ENCODE measurements at places on chromosomes 1 and 21.

GRCh38 chr1:238647877-238648276, 738.5 kb upstream of the CHRM3 start:
- no peaks in the 10 kb centered on the region for H3K27me3 ChIP-seq
- H3K4me1 ChIP-seq, result no peaks in the 10 kb centered on the region
- no peaks in the 10 kb centered on the region for H3K36me3 ChIP-seq
- no peak overlapping the region for H3K27ac ChIP-seq
- no peak overlapping the region for H3K4me3 ChIP-seq
- no peak for DNase-seq

GRCh38 chr1:150869683-150870082, 6.7 kb downstream of the ARNT start:
- peaks cover 15% of the 10 kb centered on the region for H3K36me3 ChIP-seq
- no peak overlapping the region for H3K27ac ChIP-seq
- peaks cover 11% of the 10 kb centered on the region for H3K4me1 ChIP-seq
- H3K4me3 ChIP-seq, result no peak overlapping the region
- peak; percentile 13 for DNase-seq
- H3K27me3 ChIP-seq, result no peaks in the 10 kb centered on the region

DNA sequence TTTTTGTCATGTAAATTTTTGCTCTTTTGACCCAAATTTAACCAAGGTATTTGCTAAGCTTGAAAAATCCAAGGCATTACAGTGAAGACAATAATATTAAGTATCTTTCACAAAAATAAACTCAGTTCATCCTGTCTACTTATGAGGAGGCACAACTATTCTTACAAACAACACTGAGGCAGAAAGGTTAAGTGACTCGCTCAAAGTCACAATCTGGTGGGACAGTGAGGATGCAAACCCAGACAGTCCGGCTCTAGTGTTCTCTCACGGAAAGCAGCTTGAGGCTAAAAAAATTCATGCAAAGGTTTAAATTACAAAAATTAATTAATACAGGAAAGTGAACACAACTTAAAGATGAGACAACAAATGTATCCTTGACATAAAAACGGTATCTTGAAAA, 125.3 kb downstream of the SIPA1L2 start:
- no peaks in the 10 kb centered on the region for H3K27me3 ChIP-seq
- no peaks in the 10 kb centered on the region for H3K4me1 ChIP-seq
- no peak overlapping the region for H3K4me3 ChIP-seq
- no peak for DNase-seq
- no peak overlapping the region for H3K27ac ChIP-seq
- no peaks in the 10 kb centered on the region for H3K36me3 ChIP-seq

GRCh38 chr1:81155131-81155530, 645.6 kb upstream of the ADGRL2 start:
- H3K27ac ChIP-seq, result no peak overlapping the region
- H3K27me3 ChIP-seq, result no peaks in the 10 kb centered on the region
- H3K4me3 ChIP-seq, result no peak overlapping the region

DNA sequence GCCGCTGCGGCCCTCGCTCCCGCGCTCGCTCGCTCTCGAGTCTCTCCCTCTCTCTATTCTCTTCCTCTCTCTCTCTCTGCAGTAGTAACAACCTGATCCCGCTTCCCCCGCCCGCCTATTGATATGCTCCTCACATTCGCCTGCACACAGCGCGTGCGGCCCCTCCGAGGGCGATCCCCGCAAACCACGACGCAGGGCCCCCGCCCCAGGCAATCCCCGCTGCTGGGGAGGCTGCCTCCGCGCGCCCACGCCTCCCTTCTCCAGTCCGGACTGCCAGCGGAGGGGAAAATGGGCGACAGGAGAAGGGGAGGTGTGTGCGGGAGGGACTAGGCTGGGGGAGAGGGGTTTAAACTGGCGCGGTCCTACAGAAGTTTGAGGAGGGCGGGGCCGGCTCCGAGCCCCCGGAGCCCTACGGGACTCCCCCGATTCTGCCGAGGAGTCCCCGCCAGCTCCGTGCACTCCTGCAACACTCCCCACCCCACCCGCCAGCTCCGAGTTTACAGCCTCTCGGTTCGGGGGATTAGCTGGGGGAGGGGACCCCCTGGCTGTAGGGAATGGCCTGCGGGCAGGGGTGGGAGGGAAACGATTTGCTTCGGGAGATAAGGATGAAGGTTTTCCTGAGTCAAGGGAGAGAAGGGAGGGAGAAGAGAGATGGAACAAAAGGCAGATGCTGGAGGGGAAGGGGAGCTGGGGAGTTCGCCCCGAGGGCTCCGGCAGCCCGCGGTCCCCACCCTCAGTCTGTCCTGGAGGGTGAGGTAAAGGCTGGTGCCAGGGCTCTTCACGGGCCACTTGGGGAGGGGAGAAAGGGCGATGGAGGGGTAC, 66.6 kb downstream of the SYT2 start:
- peaks cover 74% of the 10 kb centered on the region for H3K27me3 ChIP-seq
- peaks cover 33% of the 10 kb centered on the region for H3K4me1 ChIP-seq
- H3K27ac ChIP-seq, result no peak overlapping the region
- H3K36me3 ChIP-seq, result no peaks in the 10 kb centered on the region
- no peak for DNase-seq

GRCh38 chr21:41653954-41654491, 112.8 kb downstream of the RIPK4 start:
- H3K27me3 ChIP-seq, result no peaks in the 10 kb centered on the region
- H3K36me3 ChIP-seq, result no peaks in the 10 kb centered on the region
- no peak for DNase-seq
- no peaks in the 10 kb centered on the region for H3K4me1 ChIP-seq
- no peak overlapping the region for H3K4me3 ChIP-seq
- H3K27ac ChIP-seq, result no peak overlapping the region

DNA sequence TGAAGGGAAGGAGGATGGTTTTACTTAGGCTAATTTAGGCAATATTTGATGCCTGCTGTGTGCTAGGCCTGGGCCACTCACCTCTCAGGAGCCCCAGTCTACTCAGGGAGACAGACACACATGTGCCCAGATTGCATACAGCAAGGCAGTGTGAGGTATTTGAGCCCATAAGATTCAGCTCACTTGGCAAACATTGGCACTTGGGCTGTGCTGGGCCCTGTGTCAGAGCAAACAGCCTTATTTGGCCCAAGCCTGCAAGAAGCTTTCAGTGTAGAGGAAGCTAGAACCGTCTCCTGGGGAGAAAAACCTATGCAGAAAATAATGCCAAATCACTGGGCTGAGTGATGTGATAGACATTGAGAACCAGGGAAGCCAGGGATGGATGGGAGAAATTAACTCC, 3.9 kb upstream of the SYNC start:
- peaks cover 14% of the 10 kb centered on the region for H3K4me1 ChIP-seq
- no peaks in the 10 kb centered on the region for H3K36me3 ChIP-seq
- peaks cover 33% of the 10 kb centered on the region for H3K27me3 ChIP-seq

DNA sequence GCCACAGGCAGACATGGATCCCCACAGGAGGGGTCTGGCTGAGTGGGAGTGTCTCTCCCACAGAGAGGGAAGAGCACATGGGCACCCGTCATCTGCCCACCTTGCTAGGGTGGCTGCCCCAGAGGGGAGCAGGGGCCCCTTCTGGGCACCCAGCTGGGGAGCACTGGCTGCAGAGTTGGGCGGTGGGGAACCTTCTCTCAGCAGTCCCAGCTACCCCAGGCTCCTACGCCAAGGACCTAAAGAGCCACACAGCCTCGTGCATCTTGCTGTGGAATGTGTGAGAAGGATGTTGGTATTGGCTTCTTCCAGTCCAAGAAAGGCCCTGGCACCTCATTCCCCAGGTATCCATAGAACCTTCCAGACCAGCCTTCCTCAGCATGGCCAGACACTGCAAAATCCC, 250.6 kb upstream of the VAMP3 start:
- no peaks in the 10 kb centered on the region for H3K4me1 ChIP-seq
- peaks cover 2% of the 10 kb centered on the region for H3K27me3 ChIP-seq
- H3K4me3 ChIP-seq, result no peak overlapping the region

- no peaks in the 10 kb centered on the region for H3K27me3 ChIP-seq
- H3K4me3 ChIP-seq, result no peak overlapping the region
- H3K27ac ChIP-seq, result no peak overlapping the region
Observed at GRCh38 chr1:8943498-8944405, 1.9 kb upstream of the CA6 start.

GRCh38 chr1:89912073-89912472, 82.8 kb upstream of the ZNF326 start:
- no peak for DNase-seq
- no peaks in the 10 kb centered on the region for H3K27me3 ChIP-seq
- no peak overlapping the region for H3K4me3 ChIP-seq

DNA sequence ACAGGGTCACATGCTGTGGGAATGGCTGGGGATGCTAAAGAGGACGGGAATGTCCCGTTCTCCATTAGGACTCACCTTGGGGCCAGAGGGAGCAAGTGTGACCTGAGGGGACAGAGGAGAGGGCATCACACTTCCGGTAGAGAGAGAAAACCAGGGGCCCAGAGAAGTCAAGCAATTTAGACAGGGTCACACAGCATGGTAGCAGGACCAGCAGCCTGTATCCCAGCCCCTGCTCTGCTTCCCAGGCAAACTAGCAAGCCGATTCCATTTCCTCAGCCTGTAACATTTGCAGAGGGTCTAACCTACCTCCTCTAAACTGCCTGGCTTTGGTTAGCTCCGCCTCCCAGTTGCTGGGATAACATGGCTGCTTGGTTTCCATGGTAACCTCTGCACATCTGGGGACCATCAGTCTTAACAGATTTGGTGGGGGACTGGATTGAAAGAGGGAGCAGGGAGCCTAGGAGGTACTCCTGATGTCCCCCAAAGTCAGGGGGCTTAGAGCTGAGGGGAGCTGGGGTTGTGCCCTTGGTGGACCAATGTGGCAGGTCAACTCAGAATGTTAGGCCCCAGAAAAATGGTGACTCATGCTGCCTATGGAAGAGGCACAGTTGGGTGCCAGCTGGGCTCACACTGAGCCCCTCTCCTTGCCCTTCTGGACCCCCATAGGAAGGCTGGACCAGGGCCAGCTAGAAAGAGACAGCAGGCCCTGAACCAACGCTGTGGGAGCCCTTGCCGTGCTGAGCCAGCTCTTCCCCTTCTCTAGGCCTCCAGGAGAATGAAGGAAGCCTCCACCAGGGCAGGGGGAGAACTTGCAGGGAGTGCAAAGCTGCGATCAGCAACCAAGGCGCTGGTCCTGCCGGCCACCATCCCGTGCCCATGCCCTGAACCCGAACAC, 9.5 kb downstream of the COL16A1 start:
- no peaks in the 10 kb centered on the region for H3K36me3 ChIP-seq
- no peak overlapping the region for H3K4me3 ChIP-seq
- peaks cover 9% of the 10 kb centered on the region for H3K4me1 ChIP-seq
- H3K27ac ChIP-seq, result no peak overlapping the region
- DNase-seq, result no peak

- peak within 1 kb of the TSS; percentile 85 for H3K4me3 ChIP-seq
- no peaks in the 10 kb centered on the region for H3K27me3 ChIP-seq
- peak; percentile 95 for DNase-seq
- no peaks in the 10 kb centered on the region for H3K36me3 ChIP-seq
- H3K27ac ChIP-seq, result peak within 1 kb of the TSS; percentile 33
- peaks cover 22% of the 10 kb centered on the region for H3K4me1 ChIP-seq
Observed at GRCh38 chr1:95233737-95234500, at the start of gene RWDD3. Gene RWDD3, plus strand, starts transcription at chr1:95234210. Its CDS starts 21 bp downstream, at chr1:95234231.

- no peaks in the 10 kb centered on the region for H3K4me1 ChIP-seq
- H3K27ac ChIP-seq, result no peak overlapping the region
- H3K4me3 ChIP-seq, result no peak overlapping the region
- no peak for DNase-seq
- no peaks in the 10 kb centered on the region for H3K36me3 ChIP-seq
Observed at GRCh38 chr1:71660411-71660810, 579.6 kb upstream of the ZRANB2 start.

DNA sequence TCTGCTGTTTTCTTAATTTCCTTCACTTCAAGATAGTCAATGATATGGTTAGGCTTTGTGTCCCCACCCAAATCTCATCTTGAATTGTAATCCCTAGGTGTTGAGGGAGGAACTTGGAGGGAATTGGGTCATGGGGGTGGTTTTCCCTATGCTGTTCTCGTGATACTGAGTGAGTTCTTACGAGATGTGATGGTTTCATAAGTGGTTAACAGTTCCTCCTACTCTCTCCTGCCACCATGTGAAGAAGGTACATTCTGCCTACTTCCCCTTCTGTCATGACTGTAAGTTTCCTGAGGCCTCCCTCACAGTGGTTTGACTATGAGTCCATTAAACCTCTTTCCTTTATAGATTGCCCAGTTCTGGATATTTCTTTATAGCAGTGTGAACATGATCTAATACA, 74.0 kb upstream of the SAMSN1 start:
- no peak overlapping the region for H3K27ac ChIP-seq
- no peaks in the 10 kb centered on the region for H3K4me1 ChIP-seq
- H3K4me3 ChIP-seq, result no peak overlapping the region

- H3K4me1 ChIP-seq, result no peaks in the 10 kb centered on the region
- DNase-seq, result no peak
- H3K36me3 ChIP-seq, result no peaks in the 10 kb centered on the region
- H3K4me3 ChIP-seq, result no peak overlapping the region
- H3K27ac ChIP-seq, result no peak overlapping the region
- no peaks in the 10 kb centered on the region for H3K27me3 ChIP-seq
Observed at GRCh38 chr1:238642231-238642630, 744.1 kb upstream of the CHRM3 start.

DNA sequence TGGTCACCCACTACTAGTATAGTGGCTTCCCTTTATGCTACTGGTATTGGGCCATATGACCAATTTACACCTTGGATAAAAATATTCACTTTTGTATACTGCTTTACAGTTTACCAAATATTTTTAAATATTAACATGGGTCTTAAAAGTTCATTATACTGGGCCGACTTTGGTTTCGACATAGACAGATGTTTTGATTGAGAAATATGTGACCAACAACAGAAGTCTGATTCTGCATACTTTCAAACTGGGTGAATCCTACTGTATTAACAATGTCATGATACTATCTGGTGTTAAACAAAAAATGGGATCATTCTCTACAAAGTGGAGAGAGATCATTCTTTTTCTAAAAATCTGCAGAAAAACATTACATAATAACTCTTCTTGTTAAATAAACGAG, 134.8 kb downstream of the AKT3 start:
- no peaks in the 10 kb centered on the region for H3K4me1 ChIP-seq
- no peak overlapping the region for H3K27ac ChIP-seq
- no peaks in the 10 kb centered on the region for H3K36me3 ChIP-seq
- no peak overlapping the region for H3K4me3 ChIP-seq
- H3K27me3 ChIP-seq, result no peaks in the 10 kb centered on the region
- no peak for DNase-seq

DNA sequence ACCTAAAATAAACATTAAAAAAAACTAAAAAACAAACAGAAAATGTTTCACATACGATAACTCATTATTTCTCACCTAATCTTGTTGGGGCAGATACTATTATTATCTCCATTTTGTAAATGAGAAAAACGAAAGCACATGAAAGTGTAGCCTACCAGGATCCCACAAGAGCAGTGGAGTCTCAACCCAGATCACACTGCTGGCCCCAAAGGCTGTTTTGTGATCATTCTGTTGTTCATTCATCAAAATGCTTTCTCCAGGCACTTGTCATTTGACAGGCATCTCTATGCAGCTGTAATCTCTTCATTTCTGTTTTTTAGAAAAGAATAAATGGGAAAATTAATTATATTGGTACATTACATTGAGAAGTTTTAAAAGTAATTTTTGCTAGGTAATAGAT, 67.5 kb downstream of the AK5 start:
- H3K4me3 ChIP-seq, result no peak overlapping the region
- H3K4me1 ChIP-seq, result peaks cover 4% of the 10 kb centered on the region
- no peaks in the 10 kb centered on the region for H3K27me3 ChIP-seq
- DNase-seq, result no peak

All from CD4-positive, alpha-beta T cell (primary cell).